ENCODE measurements at places on chromosomes 5 and 9.
A peak's percentile ranks its signal among the peaks of the same experiment; 100 is the strongest.

DNA sequence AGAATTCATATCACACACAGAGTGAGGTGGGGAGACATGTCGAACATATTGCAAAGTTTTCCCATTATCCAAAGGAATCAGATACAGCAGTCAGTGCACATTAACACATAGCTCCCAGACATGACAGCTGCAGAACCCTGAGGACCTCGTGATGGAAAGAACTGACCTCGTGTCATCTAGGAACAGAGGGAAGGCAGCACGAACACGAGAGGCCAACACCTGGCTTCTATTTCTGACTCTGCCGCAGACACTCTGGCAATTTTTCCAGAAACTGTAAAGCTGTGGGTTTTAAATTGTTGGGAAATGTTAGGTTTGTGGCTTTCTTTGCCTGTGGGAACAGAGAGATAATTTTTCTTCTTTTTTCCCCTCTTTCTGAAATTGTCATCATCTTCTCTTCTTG is 315.0 kb upstream of the PIK3R1 start:
- no peak for DNase-seq

- no peak for DNase-seq
Measured at GRCh38 chr9:17349831-17350230, 215.0 kb downstream of the CNTLN start.

GRCh38 chr9:89608641-89609335 is 4.0 kb downstream of the GADD45G start:
- no peak for DNase-seq

DNA sequence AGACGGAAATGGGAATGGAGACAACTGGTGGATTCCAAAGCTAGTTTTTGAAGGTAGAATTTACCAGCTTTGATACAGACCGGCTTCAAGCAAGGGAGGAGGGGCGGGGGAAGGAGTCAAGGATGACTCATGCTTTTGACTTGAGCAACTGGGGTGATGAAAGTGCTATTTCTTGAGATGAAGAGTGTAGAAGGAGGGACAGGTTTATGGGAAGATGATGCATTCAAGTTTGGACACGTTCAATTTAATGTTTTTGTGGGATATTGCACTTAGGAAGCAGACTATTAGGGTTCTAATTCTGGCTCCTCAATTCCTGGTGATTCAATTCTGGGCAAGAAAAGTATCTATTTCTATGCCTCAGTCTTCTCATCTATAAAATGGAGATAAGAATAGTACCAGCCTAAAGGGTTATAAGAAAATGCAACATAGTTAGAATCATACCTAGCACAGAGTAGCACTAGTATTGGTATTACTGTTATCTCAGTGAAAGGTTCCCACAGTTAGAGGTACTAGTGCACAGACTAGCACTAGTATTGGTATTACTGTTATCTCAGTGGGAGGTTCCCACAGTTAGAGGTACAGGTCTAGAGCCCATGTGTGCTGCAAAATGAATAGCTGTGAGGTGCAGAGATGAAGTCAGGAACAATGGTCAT is 4.6 kb downstream of the NIPAL4 start:
- peak; percentile 79 for DNase-seq

DNA sequence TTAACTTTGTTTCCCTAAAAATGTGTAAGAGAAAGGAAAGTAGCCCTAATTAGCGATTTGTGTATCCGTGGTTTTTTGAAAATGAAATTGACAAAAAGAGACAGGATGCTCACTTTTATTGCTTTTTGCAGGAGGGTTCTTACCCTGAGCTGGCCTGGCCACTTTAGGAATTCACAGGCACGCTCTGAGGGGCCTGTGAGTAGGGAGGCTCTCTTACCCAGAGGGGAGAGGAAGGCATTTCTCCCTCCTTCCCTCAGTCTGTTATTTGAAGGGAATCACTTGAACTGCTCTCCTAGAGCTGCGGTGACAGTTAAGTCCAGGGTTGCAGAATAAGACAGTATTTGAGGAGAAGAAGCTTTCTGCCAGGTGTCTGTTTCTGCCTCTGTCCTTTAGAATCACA is 16.7 kb downstream of the PIK3R1 start:
- DNase-seq = no peak

DNA sequence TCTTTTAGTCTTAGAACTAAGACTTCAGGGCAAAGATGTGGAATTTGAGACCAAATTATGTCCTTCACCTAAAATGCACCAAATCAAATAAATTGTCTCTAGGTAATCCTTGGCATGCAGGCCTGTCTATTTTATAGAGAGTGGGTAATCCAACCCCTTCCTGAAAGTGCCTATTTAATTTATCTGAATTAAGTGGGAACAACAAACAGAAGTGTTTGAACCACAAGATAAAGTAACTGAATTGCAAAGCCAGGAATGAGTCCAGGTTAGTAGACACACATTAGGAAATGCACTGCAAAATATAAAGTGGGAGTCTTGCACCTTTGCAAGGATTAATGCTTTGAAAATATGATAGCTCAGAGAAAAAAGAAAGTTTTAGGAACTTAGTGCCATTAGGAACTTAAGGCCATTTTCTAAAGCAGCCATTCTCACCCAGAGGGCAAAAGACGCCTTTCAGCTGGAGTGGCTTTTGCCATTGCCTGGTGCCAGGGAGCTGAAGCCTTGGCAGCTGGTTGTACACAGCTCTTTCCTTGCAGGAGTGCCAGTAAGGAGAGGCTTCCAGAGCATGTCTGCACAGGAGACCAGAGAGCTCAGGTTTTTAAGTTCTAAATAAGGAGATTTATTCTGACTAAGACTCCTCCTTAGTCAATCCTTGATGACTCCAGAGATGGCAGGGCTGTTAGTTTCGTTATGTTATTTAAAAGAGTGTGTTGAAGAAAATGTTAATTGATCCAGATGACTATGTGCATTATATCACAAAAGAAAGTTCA is 151.7 kb upstream of the ELL2 start:
- peak; percentile 8 for DNase-seq

DNA sequence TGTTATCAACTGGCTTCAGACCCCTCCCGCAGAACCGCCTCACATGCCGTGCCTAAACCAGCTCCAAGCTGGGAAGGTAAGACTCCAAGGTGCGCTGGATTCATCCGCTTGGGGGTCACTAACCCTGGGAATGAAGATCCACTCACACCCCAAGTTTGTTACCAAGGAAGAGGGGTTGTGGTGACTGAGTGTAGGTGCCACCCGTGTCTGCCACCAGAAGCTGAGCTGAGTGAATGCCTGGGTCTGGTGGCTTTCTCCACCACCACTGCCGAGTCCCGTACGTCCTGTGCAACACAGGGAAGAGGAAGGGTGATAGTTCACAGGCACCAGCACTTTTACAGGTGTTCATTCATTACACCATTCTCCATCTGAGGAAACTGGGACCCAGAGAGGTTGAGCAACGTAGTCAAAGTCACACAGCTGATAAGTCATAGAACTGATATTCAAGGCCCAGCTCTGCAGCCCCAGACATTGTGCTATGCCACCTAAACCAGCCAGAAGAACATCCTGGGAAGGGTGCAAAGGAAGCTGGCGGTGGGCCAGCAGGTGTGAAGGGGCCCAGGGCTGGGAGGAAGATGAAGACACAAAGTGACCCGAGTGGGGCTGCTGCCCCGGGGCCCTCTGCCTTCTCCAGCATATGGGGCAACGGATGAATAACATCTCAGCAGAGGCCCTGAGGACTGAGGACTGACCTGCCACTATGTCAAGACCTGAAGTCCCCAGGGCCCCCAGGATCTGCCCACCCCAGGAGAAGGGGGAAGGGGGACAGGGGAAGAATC is 70.9 kb upstream of the PPP1R26 start:
- DNase-seq = no peak

DNA sequence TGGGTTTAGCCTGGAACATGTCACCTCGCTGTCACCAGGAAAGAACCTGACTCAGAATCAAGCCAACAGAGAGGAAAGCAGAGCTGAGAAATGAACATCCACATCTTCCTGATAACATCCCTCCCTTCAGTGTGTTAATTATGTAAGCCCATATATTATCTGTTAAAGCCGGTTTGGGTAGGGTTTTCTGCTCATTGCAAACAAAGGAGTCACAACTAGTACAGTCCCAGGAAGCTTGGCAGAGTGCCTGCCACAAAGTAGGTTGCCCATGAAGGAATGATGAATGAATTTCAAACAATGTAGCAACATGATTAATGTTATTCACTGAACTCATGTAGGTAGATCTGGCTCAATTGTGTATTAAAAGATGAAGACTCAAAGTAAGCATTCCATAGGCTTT is 10.4 kb upstream of the PPARGC1B start:
- no peak for DNase-seq

DNA sequence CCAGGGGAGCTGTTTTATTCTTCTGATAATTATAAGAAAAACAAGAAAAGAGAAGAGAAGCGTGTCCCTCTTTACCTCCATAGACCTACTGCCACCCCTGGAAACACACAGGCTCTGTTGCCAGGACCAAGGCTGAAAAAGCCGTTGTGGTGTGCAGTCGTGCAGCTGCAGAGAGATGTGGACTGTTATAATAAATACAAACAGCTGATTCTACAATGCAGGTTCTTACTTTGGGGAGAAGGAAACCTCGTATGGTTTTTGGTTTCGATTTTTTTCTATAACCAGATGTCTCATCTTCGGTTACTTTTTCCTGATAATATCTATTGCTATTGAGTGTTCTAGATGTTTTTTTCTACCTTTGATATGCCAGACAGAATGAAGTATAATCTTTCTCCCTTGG is 28.1 kb downstream of the FYB1 start:
- no peak for DNase-seq

DNA sequence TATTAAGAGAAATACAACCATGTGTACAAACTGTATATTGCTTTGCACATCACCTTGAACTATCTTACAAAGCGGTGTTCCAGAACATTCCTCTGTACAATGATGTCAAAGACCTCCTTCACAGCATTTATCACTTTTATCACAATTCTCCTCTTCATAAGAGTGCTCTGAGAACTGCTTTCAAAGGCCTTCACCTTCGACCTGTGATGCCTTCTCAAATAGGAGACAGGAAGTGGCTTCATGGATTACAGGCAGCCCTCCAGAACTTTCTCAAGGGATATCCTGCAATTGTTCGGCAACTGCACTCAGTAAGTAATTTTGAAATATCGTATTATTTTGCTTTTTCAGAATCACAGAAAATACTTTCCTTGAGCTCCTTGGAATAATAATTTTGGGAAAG is 68.0 kb upstream of the IL7R start:
- no peak for DNase-seq

GRCh38 chr9:109894473-109894872 is 114.5 kb downstream of the PALM2AKAP2 start:
- peak; percentile 52 for DNase-seq

- no peak for DNase-seq
Measured at GRCh38 chr9:94872083-94872833, 145.8 kb downstream of the AOPEP start.

DNA sequence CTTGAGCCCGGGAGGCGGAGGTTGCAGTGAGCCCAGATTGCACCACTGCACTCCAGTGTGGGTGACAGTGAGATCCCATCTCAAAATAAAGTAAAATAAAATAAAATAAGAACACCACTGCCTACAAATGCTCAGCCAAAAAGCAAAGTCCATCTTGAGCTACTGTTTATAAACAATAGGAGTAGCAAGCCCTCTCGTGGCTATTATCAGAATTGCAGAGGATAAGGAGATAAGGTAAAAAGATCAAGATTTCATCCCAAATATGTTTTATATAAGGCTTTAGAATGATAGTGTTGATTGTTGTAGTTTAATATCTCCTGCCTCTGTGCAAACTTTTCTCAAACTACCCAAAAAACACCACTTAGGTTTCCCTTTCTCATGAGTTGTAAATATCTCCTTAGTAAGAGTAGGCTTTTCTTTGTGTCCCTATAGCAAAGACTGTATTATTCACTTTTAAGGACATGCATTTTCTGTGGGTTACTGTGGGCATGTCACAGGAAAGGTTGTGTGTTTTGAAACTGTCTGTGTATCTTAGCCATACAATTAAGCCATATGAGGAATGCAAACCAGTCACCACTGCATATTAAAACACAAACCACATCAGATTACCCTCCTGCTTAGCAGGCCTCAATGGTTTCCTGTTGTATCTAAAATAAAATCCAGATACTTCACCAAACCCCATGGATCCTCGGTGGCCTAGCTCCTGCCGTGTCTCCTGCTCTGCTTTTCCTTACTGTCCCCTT is 31.8 kb upstream of the CKS2 start:
- no peak for DNase-seq

- no peak for DNase-seq
Measured at GRCh38 chr5:156135531-156135930, 191.4 kb upstream of the SGCD start.

GRCh38 chr5:61519728-61520277 is 187.7 kb downstream of the ZSWIM6 start:
- DNase-seq = no peak

DNA sequence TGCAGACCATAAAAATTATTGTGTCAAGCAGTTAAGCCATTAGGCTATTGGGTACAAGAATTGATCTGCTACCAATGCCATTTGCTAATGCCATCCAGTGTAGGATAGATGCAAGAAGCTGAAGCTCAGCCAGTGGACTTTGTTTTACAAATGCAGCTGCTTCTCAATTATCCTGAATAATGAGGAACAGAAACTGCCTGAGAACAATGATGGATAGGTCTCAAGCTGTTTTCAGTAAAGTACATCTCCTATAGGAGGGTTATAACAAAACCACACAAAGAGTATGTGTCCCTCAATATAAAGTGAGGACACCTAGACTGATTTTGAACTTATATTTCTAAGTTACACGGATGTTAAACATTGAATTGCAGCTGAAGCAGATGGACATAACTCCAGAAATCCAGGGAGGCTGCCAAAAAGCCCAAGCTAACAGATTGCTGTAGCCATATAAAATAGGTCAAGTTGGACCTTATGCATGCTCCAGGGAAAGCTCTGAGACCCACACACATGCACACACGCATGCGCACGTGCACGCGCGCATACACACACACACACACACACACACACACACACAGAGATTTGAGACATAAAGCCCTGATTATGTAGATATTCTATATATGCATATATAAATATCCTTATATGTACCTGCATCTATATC is 482.7 kb upstream of the CD180 start:
- no peak for DNase-seq

DNA sequence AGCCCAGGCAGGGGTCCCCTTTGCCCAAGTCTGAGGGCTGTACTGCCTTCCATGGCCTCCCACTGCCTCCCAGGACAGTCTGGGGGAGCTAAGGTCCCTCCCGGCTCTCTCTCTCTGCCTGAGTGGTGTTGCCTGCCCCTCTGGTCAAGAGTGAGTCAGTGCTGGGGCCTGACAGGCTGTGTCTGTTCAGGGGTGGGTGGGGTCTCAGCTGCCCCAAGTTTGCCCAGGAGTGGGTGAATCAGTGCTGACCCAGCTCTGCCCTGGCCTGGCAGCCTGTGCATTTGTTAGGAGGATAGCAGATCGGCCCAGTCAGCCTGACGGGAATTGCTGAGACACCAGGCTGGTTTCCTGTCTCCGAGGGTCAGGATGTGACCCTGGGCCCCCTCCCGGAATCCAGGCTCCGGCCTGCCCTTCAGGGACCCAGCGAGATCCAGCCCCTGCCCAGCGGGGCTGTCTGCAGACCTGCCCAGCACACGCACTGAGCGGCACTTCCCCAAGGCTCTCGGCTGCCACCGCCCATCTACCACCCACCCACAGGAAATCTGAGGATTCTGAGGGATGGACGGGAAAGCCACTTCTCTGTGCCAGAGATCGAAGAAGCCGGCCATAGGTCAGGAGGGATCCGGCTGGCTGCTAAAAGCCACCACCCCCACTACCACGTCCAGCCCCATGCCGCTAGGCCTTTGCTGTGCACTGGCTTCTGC is 15.9 kb downstream of the ENG start:
- no peak for DNase-seq

All from activated CD4-positive, alpha-beta T cell treated with anti-CD3 and anti-CD28 coated beads for 48 hours (primary cell).